AG04450 (cell line): ENCODE measurements at places on chromosomes 5 and 9.
A peak's percentile ranks its signal among the peaks of the same experiment; 100 is the strongest.

DNA sequence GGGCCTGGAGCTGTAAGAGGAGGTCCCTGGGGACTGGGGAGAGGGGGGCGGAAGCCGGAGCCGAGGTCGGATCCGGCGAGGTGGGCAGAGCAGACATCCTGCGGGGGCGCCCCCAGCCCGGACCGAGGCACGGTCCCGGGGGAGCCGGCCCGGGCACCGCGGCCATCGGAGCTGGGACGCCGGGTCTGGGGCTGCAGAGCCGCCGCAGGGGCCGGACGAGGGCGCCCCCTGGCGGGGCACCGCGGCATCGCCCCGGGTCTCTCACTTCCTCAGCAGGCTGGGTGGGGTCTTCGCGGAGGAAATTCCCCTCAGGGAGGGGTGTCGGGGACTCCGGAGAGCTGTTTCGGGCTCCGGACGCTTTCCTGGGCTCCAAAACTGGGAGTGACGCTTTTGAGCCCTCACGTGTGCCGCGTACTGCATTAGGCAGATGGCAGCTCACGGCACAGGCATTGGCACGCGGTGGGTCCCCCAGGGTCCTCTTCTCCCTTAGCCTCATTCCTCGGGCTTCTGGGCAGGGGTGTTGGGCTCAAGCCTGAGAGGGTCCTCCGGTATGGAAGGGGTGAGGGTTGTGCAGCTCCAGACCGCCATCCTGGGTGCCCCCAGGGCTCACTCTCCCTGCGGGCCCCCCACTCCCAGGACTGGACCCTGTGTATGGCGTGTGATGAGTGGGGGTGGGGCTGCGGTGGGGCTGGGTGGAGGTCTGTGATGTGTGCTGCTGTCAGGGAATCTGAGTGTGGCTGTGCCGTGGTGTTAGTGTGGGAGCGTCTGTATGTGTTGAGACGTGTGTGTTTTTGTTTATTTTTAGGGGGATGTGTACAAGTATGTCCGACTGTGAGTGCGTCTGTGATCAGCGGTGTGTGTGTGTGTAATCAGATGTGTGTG is 29.6 kb downstream of the LHX2 start:
- no peak for DNase-seq

DNA sequence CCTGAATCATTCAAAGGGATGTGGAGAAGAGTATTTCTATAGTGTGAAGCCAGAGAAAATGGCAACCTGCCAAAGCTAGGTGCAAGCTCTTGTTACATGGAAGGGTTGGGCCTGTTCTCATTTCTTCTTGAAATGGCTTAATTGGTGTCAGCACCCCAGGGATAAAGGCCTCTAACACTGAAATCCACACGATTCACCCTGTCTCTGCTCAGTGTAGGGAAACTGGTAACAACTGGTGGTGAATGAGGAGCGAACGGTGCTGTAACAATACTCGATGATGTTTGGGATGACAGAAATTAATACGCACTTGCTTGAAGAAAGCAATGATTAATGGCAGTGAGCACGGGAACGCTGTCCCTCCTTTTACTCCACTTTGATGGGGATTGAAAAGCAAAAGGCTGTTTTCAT is 16.2 kb downstream of the PBX3 start:
- DNase-seq = no peak

DNA sequence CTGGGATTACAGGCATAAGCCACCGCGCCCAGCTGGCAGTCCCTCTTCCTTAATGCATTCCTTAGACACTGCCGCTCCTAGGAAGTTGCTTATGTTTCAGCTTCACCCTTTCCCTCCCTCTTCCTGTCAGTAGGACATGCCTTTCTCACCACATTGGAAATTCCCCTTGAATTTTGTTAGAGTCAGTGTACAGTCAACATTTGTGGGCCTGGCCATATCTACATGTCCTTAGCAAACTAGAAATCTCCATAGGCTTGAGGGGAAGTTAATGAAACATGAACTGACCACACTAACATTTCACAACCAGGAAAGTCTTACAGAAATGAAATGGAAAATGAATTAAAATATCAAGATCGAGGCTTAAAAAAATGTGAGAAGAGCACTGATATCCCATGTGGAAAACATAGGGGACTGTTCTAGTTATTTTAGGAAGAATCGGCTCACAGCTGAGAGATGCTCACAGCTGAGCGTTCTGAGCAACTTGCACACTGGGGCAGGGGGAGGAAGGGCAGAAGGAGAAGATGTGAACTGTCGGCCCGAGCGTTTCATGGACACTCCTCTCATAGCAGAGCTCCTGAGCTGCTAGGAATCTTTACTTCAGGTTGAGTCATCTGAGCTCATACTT is 21.1 kb upstream of the LVRN start:
- peak; percentile 92 for DNase-seq

DNA sequence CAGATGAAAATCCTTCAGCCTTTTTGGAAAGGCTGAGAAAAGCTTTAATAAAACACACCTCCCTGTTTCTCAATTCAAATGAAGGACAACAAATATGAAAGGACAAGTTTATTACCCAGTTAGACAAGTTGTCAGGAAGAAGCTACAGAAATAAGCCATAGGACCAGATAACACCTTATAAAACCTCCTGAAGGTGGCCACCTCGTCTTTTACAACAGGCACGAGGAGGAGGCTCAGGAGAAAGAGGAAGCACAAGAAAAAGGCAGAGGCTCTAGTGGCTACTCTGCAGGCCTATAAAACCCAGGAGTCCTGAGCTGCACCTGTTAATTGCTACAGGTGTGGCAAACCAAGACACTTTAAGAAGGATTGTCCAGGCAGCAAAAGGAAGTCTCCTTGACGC is 352.1 kb upstream of the CDH18 start:
- no peak for DNase-seq

- DNase-seq = no peak
These were observed 73.0 kb downstream of the PTPDC1 start for GRCh38 chr9:94157050-94157801.

DNA sequence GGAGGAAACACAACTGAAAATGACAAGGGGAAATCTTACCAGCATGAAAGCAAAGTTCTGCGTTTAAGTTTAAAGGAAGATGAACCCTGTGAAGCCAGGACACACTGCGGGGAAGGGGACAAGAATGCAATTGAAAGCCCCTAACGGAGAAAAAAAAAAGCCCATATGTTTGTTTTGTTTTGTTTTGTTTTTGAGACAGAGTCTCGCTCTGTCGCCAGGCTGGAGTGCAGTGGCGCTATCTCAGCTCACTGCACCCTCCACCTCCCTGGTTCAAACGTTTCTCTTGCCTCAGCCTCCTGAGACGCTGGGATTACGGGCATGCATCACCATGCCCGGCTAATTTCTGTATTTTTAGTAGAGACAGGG is 2.9 kb downstream of the STK10 start:
- no peak for DNase-seq

- DNase-seq = no peak
These were observed 194.4 kb upstream of the TLE4 start for GRCh38 chr9:79377339-79377855.

DNA sequence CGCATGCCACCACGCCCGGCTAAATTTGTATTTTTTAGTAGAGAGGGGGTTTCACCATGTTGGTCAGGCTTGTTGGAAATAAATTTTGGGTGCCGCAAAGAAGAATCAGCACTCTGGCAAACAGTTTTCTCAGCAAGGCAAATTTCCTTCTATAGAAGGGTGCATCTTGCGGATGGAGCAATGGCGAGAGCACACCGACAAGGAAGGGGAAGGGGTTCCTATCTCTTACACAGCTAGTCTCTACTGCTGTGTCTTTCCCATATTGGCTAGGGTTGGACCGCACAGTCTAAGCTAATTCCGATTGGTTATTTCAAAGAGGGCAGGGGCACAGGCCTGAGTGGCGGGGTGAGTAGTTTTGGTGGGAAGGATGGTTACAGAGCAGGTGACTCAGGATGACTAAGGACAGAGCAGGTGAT is 707 bp downstream of the GTF3C5 start:
- DNase-seq = no peak

DNA sequence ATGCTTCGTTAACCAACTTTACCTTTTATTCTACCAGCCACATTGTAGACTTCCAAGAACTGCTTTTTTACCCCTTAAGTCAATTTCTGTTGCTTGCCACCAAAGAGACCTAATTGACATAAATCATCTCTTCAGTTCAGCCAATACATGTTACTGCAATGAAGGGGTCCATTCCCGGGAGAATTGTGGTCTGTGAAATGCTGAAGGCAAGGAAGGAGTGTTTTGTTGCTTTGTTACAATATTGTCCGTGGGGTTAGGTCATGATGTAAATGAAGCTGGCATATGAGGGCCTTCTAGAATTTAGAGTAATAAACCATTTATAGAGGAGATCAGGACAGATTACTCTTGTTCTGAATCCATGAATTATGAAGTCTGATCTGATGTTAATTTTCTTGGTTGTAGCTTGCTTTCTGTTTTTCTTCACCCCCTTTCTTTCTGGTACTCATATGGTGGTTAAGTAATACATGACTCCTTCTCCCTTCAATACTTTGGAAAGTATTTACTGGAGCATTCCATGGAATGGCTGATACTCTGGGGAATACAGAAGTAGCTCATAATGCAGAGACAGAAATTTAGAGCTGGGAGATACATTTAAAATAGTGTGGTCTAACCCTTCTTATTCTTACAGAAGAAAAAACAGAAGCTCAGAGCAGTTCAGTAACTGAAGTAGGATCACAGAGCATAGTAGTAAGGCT is 297.0 kb upstream of the CLINT1 start:
- DNase-seq = no peak

DNA sequence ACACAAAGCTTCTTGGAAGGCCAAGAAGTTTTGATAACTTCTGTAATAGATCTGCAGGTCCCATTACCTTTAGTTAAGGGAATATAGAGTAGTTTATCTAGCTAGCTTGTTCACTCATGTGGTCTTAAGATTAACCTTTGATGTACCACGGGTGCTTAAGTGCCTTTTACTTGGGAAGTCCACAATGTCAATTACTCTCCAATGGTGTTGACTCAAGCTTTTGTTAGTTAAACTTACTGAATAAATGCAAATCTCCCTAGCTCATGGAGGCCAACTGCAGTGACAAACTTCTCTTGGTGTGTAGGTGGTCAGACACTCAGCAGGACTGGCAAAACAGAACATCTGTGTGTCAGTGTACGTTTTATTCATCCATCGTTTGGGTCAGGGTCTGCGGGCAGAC is 501.5 kb downstream of the ELAVL2 start:
- DNase-seq = no peak

- no peak for DNase-seq
These were observed 2.0 kb downstream of the TMEM268 start for GRCh38 chr9:114613087-114613486.

GRCh38 chr5:145841299-145841698 is 6.2 kb upstream of the PRELID2 start:
- no peak for DNase-seq

GRCh38 chr5:175467983-175468690 is 10.2 kb upstream of the SFXN1 start:
- DNase-seq = no peak

GRCh38 chr5:10595672-10596309 is 31.9 kb downstream of the ANKRD33B start:
- DNase-seq = peak; percentile 64

GRCh38 chr5:131277875-131278740 is 14.3 kb downstream of the CDC42SE2 start:
- no peak for DNase-seq

DNA sequence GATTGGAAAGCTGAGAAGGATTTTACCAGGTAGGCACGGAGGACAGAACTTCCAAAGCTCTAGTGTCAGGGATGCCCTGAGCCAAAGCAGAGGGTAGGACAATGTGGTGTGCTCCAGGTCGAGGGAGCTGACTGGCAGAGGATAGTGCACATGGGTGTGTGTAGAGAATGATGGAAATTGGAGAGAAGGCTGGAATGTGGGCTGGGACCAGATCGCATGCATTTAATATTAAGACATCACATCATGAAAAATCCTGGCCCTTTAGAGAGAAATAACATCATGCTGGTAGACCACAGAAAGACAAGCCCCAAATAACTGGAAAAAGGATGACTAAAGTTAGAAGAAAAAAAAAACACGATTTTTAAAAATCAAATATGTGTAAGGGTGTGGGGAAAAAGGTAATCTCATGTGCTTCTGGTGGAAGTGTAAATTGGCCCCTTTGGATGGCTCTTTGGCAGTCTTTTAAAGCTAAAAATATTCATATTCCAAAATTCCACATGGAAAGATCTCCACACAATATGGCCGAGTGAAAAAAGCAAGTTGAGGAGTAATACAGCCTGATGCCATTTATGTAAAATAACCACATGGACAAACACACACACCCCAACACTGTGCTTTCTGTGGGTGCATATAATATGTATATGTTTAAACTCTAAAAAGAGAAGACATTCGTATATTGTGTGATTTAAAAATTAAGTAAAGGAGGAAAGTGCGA is 67.0 kb upstream of the TGFBR1 start:
- no peak for DNase-seq

- DNase-seq = no peak
These were observed 1.5 kb downstream of the SURF1 start for GRCh38 chr9:133354766-133355165.

GRCh38 chr5:138890644-138891043 is 15.5 kb upstream of the LRRTM2 start:
- no peak for DNase-seq

- DNase-seq = no peak
These were observed 613.7 kb upstream of the CDH18 start for GRCh38 chr5:20601678-20602100.

- no peak for DNase-seq
These were observed at the start of gene MSMP for GRCh38 chr9:35754264-35754663. Gene MSMP (minus strand): TSS chr9:35754276. CDS start chr9:35754129, 147 bp downstream.

GRCh38 chr5:143208781-143209510 is 194.5 kb downstream of the NR3C1 start:
- no peak for DNase-seq

DNA sequence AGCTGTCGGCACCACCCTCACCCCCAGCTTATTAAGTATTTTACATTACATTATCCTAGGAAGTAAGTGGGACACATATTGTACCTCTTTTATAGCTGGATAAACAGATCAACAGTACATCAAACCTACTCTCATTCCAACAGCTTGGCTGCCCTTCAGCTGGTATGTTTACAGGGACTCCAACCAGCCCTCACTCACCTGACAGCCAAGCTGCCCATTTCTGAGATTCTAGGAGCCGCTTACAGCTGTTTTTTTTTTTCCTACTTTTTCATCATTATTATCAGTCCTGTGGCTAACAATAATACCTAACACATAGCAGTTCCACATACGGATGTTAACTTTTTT is 13.4 kb upstream of the CREBRF start:
- DNase-seq = no peak

- DNase-seq = no peak
These were observed 10.8 kb upstream of the KIF27 start for GRCh38 chr9:83932011-83932410.

DNA sequence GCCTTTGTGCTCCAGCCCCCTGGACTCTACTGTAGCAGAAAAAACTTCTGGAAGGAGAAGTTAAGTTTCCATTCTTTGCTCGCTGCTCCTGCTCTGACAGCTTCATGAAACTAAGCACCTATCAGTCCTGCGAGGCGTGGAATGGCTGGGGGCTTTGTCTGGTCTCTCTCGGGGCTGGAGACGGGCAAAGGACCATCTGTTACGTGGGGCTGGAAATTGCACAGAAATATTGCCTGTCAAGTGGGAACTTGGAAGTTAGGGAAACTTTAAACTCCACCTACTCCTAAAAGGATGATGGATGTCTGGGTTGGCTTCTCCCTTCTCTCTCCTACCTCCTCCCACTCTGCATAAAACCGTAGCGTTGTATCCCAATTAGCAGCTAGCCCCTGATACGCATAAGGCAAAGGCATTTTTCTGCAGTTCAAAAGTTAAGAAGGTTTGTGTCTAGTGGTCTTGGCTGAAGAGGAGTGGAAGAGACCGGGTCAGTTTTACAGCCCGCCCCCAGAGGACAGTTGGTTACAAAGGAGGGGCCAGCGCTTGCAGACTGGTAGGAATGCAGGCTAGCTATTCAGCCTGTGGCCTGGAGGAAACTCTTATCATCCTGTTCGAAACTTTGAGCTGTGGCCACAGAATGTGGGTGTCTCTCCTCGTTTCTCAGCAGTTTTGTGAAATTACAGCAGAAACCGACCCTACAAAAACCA is 1.3 kb downstream of the FBXL7 start:
- no peak for DNase-seq
